NCI-H187 treated with DMSO at 0.1 percent for 48 hours (cell line): ENCODE measurements at places on chromosomes 2 and 18.

- no peak for DNase-seq
Measured at GRCh38 chr18:55588870-55589595, 1.0 kb upstream of the TCF4 start.

GRCh38 chr18:79797518-79798345 is at the start of gene KCNG2:
KCNG2 (plus strand) TSS chr18:79797938; CDS start chr18:79863668, 65,730 bp downstream.
- no peak for DNase-seq

- DNase-seq = no peak
Measured at GRCh38 chr2:174051741-174052583, 86.8 kb upstream of the SP3 start.

DNA sequence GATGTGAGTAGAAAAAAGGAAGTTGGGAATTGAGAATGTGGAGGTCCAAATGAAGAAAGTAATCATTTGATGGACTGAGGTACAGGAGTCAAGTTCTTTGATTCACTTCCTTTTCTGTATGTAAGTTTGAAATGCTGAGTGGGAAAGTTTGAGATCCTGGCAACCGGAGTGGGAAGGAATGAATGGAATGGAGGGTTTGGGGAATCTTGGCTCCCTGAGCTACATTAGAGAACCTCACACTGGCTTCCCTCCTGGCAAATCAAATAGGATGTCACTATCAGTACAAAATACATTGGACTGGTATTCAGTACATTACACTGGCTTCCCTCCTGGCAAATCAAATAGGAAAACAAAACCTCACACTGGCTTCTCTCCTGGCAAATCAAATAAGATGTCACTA is 9.8 kb upstream of the RNF138 start:
- no peak for DNase-seq

GRCh38 chr2:45850558-45850957 is 199.1 kb downstream of the PRKCE start:
- DNase-seq = no peak

DNA sequence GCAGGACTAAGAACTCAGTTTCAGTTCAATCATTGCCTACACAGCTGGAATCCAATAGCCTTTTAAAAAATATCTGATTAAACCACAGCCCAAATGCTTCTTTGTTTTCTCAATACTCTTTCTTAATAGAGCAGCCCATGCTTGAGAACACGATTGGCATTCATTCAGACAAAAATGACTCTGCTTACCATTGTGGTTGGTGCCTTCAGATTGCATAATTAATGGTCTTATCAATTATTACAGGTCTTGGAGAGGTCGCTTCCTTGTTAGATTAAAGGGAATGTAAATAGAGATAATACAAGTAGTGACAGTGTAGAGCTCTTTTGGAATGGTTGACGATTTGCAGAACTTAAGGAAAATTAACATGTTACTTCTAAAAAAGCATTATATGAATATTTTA is 107.2 kb downstream of the RNF152 start:
- DNase-seq = no peak

DNA sequence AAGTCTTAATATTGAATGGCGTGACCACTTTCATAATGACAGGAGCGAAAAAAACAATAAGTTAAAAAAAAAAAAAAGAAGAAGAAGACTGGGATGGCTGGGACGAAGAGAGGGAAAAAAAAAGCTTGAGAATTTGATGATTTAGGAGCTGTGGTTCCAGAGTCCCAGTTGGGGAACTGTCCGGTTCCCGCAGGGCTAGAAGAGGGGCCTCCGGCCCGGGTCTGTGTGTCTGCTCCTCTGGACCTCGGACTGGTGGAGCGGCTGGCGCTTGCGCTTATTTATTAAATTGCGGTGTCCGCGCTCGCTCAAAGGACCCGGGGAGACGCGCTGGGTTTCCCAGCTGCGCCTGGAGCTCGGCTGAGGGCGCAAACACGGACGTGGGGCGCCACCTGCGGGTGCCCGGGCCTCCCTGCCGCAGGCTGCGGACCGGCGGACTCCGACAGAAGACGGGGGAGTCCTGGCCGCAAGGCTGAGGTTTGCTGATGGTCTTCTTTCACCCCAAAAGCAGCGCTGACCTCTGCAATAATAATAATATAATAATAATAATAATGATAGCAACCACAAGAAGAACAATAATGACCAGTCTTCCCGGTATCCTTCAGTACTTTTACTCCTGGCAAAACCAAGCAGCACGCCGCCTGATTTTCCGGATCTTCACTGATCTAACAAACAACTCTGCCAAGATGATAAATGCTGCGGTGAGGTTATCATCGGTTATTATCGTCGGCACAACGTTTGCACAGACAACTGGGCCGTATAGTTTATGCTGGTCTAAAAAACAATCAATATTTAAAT is at the start of gene CBLN2:
CBLN2 (minus strand) TSS at position 251 of the 795 bp plus-strand sequence. CDS start 2,182 bp downstream, outside the sequence.
- no peak for DNase-seq

GRCh38 chr2:237708961-237709360 is 81.6 kb downstream of the LRRFIP1 start:
- DNase-seq = no peak

GRCh38 chr2:186027922-186028321 is 289.3 kb downstream of the FSIP2 start:
- no peak for DNase-seq

DNA sequence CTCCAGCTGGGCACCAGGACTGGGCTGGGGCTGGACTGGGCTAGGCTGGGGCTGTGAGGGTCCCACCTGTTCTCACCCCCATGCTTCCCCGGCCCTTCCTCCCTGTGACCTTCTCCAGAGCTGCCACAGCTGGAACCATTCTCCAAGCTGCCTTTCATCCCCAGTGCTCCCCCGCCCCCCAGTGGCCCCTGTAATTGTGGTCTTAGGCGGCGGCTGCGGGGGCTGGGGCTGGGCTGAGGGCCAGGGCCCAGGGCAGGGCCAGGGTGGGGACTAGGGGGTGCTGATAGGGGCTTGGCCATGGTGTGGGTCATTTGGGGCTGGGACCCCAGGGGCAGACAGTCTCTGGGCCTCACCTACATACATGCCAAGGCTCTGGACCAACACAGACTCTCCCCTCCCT is 2.8 kb upstream of the WNT10A start:
- no peak for DNase-seq

DNA sequence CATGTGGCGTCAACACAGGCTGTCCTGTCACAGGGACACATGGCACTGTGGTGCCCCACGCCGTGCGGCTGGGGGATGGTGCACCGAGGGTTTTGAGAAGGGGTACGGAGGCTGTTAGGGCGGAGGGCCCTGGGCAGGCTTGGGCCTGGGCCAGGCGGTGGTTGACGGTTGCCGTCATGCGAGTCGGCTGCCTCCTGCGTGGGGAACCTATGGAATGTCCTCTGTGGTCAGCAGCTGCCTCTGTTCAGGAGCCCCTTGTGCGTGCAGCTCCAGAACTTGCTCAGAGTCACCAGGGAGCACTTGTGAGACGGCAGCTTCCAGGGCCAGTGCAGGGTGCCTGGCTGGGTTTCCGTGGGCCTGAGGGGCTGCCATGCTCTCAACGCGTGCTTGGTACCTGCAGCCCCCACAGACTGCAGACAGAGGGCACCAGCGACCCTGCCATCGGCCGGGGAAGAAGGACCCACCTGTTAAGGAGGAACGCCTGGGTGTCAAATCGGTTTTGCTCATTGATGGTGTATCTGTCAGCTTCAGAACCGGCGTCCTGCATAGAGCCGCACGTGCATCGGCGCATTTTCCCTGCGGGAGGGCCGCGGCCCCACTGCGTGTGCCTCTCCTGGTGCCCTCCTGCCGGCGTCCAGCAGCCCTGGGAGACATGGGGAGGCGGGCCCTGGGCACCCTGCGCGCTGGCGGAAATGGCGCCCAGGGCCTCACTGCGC is 10.0 kb upstream of the D2HGDH start:
- DNase-seq = no peak

DNA sequence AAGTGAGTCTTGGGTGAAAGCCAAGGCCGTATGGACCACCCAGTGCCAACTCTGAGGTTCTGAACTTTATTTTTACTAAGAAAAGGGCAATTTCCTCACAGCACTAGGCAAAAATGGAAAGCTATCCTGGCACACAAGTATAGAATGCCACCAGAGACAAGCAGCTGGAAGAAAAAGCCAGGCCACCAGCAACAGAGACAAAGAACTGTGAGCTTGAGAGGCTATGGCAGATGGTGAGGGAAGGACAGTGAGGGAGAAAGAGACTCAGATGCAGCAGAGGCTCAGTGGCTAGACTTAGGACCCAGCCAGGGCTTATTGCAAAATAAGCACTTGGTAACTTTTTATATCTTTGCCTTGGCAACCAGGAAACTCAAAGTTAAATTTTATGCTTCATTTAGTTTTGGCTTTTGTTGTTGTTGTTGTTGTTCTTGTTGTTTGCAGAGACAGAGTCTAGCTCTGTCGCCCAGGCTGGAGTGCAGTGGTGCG is 78.0 kb upstream of the BZW1 start:
- no peak for DNase-seq

GRCh38 chr2:171310889-171311288 is 122.9 kb downstream of the METTL8 start:
- DNase-seq = no peak

DNA sequence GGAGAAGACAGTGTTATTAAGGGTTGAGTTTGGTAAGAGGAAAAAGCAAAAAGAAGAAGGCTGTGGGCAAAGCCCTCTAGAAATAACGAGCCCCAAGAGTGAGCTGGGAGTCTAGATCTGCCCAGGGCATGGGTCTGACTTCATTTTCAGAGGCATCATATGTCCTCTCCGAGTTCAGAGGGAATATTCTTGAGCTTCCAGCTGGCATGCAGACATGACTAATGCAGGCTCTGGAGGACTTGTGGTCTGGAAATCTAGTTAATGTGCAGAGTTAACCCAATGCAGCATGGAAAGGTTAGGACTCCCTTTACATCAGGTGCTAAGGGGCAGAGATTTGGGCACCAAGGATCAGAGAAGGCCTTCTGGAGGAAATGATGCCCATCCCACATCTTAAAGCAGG is 7.3 kb downstream of the ACMSD start:
- no peak for DNase-seq

DNA sequence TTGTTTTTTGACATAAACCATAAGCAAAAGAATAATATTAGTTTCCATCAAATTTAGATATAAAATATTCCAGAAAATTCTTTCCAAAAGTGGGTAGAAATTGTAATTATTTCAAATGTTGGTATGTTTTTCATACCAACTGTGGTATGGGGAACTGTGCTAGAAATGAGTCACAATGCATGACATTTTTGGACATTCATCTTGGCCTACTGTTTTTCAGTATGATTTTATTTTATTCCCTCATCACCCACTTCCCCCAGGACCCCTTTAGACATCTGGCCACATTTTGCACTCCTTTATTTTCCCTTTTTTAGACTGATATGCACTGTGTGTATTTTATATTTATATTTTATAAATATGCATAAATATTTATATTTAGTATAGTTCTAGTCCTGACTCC is 97.1 kb downstream of the DPP4 start:
- DNase-seq = no peak

DNA sequence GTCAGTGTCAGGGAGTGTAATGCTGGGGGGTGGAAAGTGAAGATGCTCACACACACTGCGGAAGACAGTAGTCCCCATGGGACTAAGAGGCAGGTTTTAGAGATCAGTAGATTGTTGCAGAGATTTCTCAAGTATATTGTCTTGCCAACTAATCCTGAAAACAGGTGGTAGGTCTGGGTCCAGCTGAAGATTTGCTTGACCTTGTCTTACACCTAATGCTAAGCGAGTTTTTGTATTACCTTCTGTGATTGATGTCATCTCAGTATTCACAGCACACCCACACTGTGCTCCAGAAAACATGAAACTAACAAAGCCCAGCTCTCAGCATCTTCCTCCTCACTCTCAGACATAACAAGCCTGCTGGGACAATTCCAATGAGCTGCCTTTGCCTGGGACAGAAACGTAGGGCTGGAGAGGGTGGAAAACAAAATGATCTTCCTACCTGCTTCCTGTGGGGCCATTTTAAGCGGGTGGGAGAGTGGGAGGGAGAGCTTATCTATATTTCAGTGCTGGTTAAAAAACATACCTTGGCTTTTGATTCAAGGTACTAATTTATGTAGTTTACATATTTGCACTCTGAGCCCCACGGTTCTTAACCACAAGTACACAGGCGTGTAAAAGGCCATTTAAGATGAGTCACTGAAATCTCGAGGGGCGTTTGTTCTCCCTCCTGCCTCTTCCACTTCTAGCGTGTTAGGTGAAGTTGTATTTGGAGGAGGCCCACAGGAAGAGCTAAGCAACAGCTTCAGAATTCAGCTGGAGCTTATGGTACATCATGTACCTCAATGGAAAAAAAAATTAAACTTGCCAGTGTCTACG is 23.1 kb upstream of the RBMS1 start:
- DNase-seq = no peak

DNA sequence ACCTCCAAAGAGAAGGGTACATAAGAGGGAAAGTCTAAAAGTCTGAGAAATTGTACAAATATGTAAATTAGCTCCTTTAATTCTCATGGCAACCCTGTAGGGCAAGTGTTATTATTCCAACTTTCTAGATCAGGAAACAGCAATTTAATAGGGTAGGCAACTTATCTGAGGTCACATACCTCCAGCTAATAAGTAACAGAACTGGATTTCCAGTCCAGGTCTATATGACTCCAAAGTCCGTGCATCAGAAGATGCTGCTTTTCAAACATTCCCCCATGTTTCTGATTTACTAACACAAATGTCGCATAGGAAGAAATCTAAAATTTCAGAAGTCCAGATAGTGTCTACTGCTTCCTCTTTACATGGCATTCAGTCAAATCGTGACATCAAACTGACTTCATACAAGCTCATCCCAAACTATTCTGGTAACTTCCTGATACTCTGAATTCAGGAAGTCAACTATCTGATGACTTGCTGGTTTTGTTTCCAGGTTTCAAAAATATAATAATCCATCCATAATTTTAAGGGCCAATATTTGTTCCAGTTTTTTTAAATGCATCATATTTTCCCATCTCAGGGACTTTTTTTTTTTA is 419.3 kb upstream of the ACVR2A start:
- DNase-seq = no peak

DNA sequence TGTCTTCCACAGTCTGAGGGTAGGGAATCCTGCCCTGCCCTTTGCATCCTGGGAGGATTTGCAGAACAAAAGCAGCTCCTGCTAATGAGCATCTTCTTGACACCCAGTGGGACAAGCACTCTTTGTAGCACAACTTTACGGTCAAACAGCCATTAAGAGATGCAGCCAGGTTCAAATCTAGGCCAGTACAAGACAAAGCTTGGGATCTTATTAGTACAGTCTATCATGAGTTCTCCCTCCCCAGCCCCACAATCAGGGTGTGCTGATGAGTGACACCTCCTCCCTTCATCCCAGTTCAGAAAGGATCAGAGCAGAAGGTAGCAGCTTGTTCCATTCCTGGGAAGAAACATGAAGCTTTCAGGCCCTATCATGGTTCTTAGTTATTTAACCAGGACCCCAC is 41.9 kb downstream of the MARCO start:
- no peak for DNase-seq
